T-helper 9 cell (primary cell): ENCODE measurements at places on chromosomes 5 and 9.
A peak's percentile ranks its signal among the peaks of the same experiment; 100 is the strongest.

GRCh38 chr5:106673941-106674340 lies 996.8 kb downstream of the EFNA5 start:
- DNase-seq, result no peak

DNA sequence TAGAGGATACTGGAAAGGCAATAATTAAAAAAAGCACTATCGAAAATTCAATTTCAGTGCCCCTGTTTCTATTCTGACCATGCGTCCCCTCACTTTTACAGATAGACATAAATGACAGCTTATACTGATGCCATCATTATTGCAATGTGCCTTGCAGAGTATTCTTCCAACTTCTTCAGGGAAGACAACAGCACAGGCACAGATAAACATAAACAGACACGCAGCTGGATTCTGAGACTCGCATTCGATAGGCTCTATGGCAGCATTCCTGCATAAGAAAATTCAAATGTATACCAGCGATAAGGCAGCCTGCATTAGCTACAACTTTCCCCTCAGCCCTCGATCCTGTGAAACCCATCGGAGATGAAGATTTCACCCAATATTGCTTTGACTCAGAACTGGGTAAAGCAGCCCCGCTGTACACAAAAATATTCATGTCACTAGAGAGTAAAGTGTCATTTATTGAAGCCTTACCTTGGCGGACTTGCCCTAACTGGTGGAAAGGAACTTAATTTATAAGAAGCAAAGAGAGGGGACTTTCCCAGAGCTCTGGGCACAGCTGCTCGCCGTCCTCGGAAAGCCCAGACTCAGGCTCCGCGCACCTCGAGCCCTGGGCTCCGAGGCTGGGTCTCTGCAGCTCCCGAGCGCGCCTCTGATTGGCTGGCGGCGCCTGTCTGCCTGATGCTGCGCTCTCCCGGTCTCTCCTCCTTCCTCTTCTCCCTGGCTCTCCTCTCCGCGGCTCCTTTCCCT lies at the start of gene CDH18:
CDH18 (minus strand) TSS at position 589 of the 750 bp plus-strand sequence. CDS start 149,214 bp downstream, outside the sequence.
- DNase-seq, result no peak

- DNase-seq, result no peak
Observed at GRCh38 chr9:81848472-81848871, 79.8 kb upstream of the SPATA31D4 start.

- no peak for DNase-seq
Observed at GRCh38 chr5:113057557-113057984, 81.0 kb downstream of the DCP2 start.

GRCh38 chr5:122915717-122916461 lies 70.5 kb downstream of the SNX24 start:
- DNase-seq, result no peak

DNA sequence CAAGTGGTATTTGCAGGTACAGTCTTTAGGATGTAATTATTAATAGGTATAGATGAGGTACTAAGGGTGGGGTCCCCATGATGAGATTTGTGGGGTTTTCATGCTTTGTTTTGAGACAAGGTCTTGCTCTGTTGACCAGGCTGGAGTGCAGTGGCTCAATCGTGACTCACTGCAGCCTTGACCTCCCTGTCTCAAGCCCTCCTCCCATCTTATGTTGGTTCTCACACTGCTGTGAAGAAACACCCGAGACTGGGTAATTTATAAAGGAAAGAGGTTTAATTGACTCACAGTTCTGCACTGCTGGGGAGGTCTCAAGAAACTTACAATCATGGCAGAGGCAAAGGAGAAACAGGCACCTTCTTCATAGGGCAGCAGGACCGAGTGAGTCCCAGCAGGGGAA lies 217.5 kb downstream of the CDK5RAP2 start:
- DNase-seq, result no peak

- DNase-seq, result no peak
Observed at GRCh38 chr5:58133631-58134296, 326.1 kb downstream of the PLK2 start.

GRCh38 chr5:142239394-142240159 lies 85.2 kb downstream of the SPRY4 start:
- DNase-seq, result no peak

DNA sequence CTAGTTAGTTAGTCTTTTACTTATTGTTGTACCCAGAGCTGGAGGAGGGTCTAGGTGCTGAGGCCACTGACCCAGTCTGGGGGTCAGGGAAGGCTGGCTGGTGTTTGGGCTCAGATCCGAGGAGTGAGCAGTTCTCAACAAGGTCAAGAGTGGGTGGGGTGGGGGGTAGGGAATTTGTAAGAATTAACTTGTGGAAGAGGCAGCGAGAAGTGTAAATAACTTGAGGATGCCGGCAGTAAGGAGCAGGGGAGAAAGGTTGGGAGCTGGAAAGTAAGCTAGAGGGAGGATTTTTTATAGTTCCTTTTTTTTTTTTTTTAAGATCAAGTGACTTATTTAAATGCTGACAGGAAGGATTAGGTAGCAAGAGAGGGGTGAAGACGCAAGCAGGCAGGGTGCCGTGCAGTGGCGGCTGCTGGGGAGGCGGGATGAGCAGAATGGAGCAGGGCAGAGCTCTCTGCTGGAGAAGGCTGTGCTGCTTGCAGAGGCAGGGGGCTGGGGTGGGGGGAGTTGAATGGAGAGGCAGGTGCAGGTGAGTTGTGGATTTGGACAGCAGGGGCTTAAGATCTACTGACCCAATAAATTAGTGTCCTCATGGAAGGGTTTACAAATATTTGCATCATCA lies 35.3 kb upstream of the SMIM32 start:
- no peak for DNase-seq

DNA sequence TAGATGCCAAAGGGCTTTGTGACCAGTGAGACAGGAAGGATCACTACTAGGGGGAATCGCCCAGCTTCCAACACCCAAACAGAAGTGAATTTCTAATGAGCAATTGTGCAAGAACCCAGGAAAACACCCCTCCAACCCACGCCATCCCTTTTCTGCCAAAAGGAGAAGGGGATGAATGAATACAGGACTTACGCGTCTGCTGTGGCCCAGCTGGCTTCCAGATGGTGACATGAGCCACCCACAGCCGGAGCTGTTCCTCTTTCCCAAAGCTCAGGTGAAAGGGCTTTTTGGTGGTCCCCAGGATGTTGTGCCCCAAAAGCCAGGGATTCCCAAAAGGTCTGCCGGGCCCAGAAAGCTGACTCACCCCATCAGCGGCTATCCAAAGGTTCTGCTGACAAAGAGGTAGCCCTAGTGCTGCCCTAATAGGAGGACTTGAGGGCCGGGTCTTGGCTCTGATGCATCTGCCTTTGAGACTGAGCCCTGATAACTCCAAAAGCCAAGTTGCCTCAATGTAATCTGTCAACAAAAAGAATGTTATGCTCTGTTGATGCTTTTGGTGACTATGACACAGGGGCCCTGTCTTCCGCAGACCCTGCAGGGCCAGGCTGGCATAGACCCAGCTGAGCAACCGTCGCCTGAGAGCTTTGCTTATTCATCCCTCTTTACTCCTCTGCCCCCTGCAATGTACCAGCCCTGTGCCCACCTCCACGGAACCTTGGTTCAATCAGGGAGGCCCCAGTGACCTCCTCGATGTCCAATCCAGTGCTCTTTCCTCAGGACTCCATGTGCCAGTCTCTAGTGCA lies 14.5 kb downstream of the GSN start:
- no peak for DNase-seq

DNA sequence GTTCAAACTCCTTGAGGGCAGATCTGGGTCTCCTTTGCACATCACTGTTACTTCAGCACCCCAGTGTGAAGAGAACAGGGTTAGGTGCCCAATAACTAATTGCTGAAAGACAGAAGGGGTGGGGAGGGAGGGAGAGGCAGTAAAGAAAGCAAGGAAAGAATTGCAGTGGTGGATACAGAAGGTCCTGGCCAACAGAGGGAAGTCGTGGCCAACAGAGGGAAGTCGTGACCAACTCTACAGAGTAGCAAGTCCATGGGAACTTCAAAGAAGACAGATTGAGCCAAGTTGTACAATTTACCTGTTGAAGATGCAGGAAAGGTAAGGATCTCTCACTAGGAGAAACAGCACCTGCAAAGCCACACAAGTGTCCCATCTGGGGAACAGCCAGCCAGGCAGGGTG lies 27.0 kb downstream of the CCNJL start:
- no peak for DNase-seq

DNA sequence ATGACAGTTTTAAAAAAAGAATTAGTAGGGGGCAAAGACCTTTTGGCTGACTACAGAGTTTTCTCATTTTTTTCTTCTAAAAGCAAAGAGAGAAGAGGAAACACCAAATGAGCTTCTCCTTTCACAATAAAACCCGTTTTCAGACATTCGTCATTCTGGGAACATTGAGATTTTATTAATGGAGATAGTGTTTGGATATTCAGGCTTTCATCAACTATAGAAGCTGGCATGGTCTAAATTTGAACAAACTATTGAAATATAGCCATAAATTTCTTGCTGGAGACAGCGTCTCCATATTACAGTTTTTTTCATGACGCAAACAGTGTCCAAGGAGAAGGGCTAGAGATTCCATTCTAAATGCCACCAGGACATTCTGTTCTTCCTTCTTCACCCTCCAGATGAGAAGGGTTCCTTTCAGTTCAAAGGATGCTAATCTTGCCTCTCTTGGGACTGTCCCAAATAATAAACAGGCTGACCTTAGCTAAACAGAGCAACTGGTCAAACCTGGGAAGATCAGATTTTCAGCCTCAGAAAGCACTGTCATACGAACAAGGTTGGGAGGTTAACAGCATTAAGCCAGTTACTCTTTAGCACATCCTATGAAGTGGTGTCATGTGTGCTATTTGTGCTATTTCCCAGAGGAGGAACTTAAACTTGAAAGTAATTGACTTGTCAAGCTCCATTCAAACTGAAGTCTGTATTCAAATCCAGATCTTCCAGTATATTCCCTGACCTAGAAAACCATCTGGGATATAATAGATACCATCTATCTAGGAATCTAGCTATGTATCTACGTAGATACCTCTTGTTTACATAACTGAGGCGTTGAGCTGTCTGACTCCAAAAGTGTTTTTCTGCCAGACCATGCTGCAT lies 125.6 kb downstream of the LPAR1 start:
- no peak for DNase-seq

- no peak for DNase-seq
Observed at GRCh38 chr9:134327671-134328231, 1.5 kb downstream of the RXRA start.

- DNase-seq, result no peak
Observed at GRCh38 chr5:169511708-169512107, 71.9 kb upstream of the SPDL1 start.

DNA sequence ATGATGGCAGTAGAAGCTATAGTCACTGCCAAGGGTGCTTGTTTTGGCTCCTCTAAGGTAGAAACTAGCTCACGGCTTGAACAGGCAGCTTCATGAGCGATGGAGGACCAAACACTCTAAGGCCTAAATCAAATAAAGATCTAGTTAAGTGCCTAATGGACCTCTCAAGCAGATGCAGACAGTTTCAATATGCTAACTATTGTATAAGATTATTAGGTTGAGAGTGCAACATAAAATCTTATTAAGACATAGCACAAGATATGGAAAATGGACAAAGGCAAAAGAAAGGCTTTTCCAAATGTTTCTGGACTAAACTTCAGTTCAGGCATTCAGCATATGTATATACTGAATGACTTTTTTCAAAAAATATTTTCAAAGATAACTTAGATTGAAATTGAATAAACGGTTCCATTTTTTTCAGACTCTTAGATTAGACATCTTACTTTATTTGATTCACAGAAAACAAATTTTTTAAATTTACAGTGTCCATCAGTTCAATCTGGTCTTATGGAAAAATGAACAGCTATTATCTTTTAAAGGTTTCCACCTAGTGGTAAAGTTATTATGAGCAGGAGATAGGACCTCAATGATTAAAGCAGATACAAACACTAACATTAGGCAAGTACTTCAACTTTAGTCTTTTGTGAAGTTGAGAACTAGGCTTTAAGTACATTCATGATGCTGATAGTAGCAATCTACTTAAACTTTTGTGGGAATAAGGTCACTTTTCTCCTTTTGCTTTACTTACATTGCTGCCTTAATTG lies 1167.7 kb downstream of the MAT2B start:
- no peak for DNase-seq

DNA sequence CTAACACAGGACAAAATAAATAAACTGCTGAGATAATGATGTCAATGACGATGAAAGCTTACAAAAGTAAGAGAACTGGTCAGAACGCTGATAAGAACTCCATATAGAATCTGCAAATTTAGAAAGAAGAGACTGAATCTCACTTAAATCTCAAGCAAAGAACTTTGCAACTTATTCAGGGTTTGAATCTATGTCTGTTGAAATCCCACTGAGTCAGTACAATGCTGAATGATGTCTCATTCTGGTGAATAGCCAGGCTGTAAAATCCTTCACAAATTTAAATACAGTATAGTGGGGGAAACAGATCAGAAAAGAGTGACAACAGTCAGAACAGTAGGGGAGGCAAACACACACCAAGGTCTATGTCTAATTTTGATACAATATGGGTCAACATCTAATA lies 38.9 kb upstream of the NR3C1 start:
- no peak for DNase-seq

DNA sequence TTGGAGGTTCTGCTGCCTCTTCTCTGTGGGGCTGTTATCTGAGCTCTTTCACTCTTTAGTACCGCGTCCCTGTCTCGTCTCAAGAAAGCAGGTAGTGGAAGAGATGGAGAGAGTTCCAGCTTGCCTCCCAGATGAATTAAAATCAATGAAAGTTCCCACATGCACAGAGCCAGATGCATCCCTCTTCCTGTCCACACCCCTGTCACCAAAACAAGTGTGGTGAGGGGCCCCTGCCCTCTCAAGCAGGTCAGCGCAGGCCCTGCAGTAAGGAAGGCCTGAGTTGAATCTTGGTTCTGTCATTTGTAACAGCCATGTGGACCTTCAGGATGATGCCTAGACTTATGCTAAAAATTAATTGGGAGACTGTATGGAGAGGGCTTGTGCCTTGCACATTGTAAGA lies 26.9 kb downstream of the GALNT10 start:
- DNase-seq, result no peak

- peak; percentile 40 for DNase-seq
Observed at GRCh38 chr5:179836225-179837019, 15.7 kb downstream of the SQSTM1 start.

DNA sequence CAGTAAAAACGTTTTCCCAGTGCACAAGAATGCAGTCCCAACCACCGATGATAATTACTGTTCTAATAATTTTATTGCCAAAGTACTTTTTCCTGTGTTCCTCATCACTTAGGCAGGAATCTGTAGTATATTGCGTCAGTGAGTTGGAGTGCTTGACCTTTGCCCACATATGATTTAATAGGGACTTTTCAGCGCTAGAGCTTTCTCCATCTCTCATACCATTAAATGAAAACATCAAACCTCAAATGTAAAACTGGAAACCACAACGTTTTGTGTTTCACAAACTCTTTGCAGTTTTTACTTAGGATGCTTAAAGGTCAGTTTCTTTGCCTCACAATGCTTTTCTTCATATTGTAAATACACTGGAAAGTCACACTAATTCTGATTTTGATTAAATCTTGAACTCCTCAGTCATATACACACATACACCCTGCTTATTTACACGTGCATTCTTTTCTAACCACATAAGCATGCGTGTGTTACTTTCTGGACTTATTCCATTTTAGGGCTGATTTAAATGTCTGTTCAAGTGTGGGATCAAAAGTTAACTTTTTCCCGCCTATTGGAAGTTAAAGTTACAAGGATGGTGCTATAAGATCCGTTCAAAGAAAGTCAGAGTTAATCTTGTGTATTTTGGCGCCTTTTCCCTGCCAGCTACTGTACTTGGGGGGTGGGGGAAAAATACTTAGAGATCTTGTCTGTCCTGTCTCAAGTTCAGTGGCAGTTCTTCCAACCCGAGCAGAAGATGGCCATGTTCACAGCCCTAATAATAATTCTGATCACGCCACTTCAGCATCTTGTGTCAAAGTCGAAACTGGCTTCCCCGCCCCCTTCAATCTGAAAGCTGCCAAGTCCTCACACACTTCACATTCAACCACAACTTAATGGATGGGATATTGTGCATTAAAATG lies 6.6 kb upstream of the NFIB start:
- DNase-seq, result no peak
